ENCODE measurements at places on chromosomes 6 and 20.
A peak's percentile ranks its signal among the peaks of the same experiment; 100 is the strongest.

DNA sequence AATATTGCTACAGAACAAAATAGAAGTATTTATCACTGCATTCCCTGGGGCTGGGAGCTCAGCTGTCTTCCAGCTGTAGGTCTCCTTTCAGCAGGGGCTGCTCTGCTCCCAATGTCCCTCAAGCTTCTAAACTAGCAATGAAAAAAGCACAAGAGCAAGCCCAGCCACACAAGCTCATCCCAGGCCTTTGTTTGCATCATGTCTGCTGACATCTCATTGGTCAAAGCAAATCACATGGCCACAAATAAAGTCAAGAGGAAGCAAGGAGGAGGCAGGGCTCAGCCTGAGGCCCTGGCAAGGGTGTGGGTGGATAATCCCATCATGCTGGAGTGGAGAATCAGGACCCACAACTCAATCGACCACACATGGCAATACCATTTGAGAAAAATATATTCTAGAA lies 2.2 kb upstream of the BFSP1 start:
- no peak for DNase-seq

DNA sequence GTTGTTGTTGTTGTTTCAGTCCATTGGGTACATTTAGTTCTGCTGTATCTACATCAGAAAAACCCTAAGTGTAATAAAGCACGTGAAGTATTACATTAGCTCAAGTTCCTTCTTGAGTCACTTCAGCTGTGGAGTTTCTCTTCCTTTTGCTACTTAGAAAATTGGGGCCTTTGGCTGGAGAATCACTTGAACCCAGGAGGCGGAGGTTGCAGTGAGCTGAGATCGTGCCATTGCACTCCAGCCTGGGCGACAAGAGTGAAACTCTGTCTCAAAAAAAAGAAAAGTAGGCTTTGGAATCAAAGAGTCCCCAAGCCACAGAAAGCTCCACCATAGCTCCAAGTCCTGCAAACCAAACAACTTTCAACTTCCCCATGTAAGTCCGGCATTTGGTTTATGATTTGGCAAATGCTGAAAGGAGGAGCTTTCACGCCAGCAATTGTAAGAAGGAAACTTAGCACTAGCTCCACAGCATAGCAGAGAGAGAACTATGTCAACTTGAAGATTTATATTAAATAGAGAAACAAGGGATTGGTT lies 56.5 kb upstream of the RNF144B start:
- DNase-seq = no peak

DNA sequence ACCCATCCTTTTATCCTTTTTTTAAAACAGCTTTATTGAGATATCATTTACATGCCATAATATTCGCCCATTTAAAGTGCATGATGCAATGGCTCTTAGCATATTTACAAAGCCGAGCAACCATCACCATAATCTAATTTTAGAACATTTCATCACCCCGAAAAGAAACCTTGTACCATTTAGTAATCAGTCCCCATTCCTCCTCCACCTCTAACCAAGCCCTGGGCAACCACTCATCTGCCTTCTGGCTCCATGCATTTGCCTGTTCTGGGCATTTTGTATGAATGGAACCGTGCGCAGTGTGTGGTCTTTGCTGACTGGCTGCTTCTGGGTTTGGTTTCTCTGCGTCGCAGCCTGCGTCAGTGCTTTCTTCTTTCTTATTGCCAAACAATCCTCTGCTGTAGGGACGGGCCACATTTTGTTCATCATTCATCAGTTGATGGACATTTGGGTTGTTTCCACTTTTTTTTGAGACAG lies 10.2 kb upstream of the EEF1A2 start:
- DNase-seq = no peak

GRCh38 chr6:3748208-3749066 lies 3.1 kb downstream of the PXDC1 start:
- peak; percentile 24 for DNase-seq
